ENCODE measurements at places on chromosomes 6 and 20.

- no peak for DNase-seq
Measured at GRCh38 chr6:10535193-10535592, 14.0 kb downstream of the GCNT2 start.

DNA sequence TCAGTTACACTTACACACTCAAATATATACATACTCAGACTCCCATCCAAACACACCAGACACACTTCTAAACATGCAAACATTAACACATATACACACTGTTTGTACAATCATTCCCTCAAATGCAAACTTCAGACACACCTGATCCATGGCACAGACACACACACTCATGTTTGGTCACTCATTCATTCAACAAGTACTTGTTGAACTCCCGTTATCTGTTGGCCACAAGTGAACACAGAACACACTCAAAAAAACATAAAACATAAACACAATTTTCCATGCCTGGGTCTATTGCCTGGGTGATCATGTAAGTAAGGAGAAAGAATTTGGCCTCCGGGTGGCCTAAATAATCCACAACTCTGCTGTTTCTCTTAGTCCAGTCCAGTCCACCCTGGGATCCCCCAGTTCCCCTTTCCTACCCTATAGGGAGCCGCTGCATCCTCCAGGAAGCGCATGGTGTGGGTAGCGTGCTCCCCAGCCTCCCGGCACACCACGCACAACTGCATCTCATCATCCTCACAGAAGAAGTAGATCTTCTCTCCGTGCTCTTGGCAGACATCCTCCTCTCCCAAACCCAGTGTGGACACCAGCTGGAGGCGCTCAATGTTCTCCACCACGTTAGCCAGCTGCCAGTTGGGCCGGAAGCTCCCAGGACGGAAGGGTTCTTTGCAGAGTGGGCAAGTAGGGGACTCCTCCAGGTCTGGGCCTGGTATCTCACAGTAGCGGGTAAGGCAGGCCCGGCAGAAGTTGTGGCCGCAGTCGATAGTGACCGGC, 815 bp downstream of the TRIM10 start:
- no peak for DNase-seq

- DNase-seq: no peak
Measured at GRCh38 chr6:168407842-168408241, 33.1 kb upstream of the SMOC2 start.

- DNase-seq: peak; percentile 79
Measured at GRCh38 chr6:32984622-32985389, 16.4 kb downstream of the BRD2 start.

DNA sequence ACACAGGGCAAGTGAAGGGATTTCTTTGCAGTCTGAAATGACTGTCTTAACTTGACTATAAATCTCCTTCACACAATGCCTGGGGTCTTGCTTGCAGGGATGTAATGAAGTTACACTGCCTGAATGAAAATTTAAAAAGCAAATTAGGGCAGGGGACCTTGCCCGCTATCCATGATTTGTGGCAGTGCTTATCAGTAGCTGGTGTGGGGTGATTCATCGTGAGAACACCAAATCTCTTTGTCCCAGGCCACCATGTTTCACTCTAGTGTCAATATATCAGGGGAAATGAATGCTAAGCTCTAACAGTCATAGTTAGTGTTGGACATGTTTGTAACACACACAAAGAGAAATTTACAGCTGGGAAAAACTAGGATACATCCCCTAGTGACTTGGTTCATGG, 713.7 kb upstream of the EPHA7 start:
- DNase-seq: no peak

DNA sequence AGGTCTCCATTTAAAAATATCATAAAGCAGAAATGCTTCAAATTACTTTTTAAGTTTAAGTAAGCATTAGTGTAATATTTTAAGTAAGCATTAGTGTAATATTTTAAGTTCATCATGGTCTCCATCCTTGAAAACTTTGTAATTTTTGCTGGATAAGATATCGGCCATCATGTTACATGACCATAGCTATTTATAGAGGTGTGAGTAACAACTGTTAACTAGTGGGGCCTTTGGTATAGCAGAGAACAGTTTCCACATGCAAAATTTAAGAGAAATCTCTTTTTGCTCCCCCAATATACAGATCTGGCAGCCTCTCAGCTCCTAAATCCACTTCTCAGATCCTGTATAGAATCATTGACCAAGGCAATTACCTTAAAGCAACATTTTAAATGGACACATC, 468 bp downstream of the TRDN start:
- DNase-seq: no peak

- peak; percentile 10 for DNase-seq
Measured at GRCh38 chr6:14664621-14665315, 547.2 kb downstream of the CD83 start.

- DNase-seq: no peak
Measured at GRCh38 chr6:167574431-167575151, 249.7 kb downstream of the TTLL2 start.

- peak; percentile 69 for DNase-seq
Measured at GRCh38 chr6:121216928-121217327, 117.4 kb downstream of the TBC1D32 start.

- no peak for DNase-seq
Measured at GRCh38 chr6:82097676-82098075, 149.9 kb downstream of the IBTK start.

DNA sequence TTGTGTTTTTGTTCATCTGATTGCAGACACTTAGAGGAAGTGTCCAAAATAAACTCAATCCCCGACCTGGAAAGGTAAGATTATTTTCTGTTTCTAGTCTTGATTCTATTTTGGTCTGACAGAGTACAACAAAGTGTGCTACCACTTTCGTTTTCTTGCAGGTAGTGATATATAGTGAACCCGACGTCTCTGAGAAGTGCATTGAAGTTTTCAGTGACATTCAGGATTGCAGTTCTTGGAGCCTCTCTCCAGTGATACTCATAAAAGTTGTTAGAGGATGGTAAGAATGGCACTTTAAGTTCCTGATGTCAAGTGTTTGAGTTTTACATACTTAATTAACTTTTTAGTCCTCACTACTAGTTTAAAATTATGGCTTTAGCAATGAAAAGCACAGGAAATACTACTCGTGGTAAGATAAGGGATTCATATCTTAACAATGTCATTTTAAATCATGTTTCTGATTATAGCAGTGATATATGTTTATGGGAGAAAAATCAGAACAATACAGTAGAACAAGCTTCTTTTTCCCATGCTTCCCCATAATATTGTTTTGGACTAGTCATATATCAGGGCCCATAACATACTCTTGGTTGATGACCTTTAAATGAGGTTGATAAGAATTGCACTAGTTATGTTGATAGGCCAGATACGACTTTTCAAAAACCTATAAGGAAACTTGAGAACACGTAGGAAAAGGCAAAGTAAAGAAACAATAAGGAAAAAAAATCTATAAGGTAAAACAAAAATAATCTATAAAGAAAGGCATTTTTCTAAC, 104.0 kb downstream of the RTN4IP1 start:
- no peak for DNase-seq

- no peak for DNase-seq
Measured at GRCh38 chr6:157648561-157648960, 174.5 kb upstream of the SNX9 start.

GRCh38 chr20:41178495-41178894, 41.2 kb downstream of the PLCG1 start:
- no peak for DNase-seq

DNA sequence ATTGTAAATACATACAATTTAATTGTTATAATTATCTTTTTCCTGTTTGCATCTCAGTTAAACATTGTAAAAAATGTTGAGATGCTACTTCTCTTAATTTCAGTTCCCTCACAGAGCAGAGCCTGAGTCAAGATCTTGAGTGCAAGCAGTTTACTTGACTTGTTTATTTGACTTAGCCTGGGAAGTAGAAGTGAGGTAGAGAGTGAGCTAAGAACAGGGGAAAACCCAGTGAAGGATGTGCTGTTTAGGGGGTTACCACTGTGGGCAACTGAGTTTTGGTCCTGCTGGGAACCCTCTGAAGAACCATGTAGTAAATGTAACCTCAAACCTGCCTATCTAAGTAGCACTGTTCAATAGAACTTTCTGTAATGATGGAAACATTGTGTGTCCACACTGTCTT, 495.2 kb upstream of the FLRT3 start:
- DNase-seq: no peak

DNA sequence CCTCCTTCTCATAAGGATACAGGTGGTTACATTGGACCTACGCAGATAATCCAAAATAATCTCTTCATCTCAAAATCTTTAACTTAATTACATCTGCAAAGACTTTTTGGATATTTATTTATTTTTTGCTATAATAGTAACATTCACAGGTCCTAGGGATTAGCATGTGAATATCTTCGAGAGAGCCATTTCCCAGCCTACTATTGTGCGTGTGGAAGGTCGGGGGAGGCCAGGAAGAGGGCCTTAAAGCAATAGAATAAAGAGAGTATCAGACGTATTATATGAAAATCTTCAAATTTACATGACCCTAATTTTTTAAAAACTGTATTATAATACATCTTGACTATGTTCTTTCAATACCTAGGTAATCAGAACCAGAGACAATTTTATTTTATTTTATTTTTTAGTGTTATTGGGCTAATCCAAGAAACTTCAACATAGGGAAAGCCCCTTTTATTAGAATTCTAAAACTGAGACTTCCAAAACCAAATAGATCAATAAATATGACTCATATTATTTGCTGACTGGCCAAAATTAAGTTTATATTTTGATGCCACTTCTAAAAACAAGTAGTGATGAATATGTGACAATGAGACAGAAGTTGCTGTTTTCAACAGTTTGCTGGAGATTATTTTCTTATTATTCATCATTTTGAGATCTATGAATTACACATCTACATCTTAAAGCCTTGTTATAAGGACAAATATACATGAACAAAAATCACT, 536.1 kb downstream of the NKAIN2 start:
- DNase-seq: no peak

- no peak for DNase-seq
Measured at GRCh38 chr20:4111440-4112411, 96.4 kb upstream of the RNF24 start.

GRCh38 chr6:28974505-28974904, 30.6 kb downstream of the ZNF311 start:
- no peak for DNase-seq

DNA sequence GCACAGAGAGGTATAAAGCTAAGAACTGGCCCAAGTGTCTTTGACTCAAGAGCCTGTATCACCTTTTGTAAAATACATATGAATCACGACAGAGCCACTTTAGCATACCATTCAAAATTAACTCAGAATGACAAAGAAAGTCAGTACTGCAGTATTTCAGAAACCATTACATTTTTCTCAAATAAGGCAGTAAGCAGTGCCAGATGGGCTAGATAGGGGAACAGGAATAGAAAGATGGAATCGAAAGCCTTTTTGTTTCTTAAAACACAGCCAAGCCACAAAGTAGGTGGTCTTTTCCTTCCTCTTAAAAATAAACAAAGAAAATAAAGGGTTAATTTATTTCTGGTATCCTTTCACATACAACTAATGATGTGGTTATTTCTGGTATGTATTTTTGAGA, 10.3 kb downstream of the CLDN20 start:
- DNase-seq: peak; percentile 61

- DNase-seq: peak; percentile 54
Measured at GRCh38 chr6:87772597-87773530, 70.8 kb upstream of the AKIRIN2 start.
